Adrenal gland (tissue), 19 donors: ENCODE measurements at places on chromosomes 7 and 10. TPM values are rescaled to one million over a fixed set of nuclear protein-coding genes. Genes with fewer than 3 reads are reported as not detected.
A peak's percentile ranks its signal among the peaks of the same experiment; 100 is the strongest.

GRCh38 chr10:85611093-85611740 lies 755.4 kb downstream of the GRID1 start:
- no peak for DNase-seq
- no peaks in the 10 kb centered on the region for H3K27me3 ChIP-seq
- no peak overlapping the region for H3K27ac ChIP-seq
- H3K4me1 ChIP-seq, result no peaks in the 10 kb centered on the region
- no peak overlapping the region for H3K4me3 ChIP-seq
- no peaks in the 10 kb centered on the region for H3K36me3 ChIP-seq

DNA sequence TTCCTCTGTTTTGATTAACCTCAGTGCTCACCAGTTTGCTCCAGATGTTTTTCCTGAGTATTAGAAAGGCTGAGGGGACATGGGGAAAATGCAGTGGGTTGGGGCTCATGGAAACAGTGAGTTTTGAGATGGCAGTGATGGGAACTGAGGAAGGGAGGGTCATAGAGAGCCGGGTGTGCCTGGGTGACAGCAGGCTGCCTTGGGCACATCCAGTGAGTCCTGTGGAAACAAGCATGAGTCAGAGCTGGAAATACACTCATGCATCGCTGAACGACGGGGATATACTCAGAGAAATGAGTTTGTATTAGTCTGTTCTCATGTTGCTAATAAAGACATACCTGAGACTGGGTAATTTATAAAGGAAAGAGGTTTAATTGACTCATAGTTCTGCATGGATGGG lies 202.2 kb downstream of the TMEM178B start:
- no peaks in the 10 kb centered on the region for H3K27me3 ChIP-seq
- peak; percentile 30 for DNase-seq
- H3K4me3 ChIP-seq, result no peak overlapping the region
- H3K36me3 ChIP-seq, result no peaks in the 10 kb centered on the region

- no peak overlapping the region for H3K4me3 ChIP-seq
- DNase-seq, result no peak
- H3K27me3 ChIP-seq, result no peaks in the 10 kb centered on the region
- H3K27ac ChIP-seq, result no peak overlapping the region
Observed at GRCh38 chr7:49666764-49667163, 106.7 kb upstream of the VWC2 start.

DNA sequence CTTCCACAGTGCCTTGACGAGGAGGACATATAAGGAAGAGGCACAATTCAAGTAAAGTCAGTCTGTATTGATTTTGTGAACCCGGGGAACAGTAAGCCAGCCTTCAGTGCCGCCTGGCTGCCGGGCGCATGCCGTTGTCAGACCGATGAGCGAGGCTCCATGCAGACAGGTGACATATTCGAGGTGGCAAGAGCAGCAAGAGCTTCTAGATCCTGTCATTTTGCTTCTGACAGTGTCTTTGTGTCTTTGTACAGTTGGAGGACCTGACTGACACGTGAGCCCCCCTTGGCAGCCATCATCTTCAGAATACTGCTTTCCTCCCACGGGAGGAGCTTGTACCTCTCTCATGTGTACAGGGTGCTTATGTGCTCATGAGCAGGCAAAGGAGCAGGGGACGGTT lies 387.5 kb upstream of the GALNT17 start:
- no peaks in the 10 kb centered on the region for H3K36me3 ChIP-seq
- H3K4me3 ChIP-seq, result no peak overlapping the region
- no peaks in the 10 kb centered on the region for H3K27me3 ChIP-seq
- DNase-seq, result no peak
- H3K27ac ChIP-seq, result no peak overlapping the region
- no peaks in the 10 kb centered on the region for H3K4me1 ChIP-seq

GRCh38 chr7:80499350-80499953 lies 12.4 kb downstream of the GNAT3 start:
- H3K27ac ChIP-seq, result peak overlapping the region; percentile 71
- H3K27me3 ChIP-seq, result no peaks in the 10 kb centered on the region
- peak; percentile 80 for DNase-seq
- no peaks in the 10 kb centered on the region for H3K36me3 ChIP-seq
- H3K4me3 ChIP-seq, result peak overlapping the region; percentile 8

DNA sequence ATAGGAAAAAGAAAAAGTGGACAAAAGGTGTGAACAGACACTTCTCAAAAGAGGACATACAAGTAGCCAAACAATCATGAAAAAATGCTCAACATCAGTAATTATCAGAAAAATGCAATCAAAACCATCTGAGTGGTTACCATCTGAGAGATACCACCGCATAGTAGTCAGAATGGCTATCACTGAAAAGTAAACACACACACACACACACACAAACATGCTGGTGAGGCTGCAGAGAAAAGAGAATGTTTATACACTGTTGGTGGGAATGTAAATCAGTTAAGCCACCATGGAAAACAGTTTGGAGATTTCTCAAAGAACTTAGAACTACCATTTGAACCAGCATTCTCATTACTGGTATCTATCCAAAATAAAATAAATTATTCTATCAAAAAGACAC lies 145.7 kb downstream of the CYP26A1 start:
- no peaks in the 10 kb centered on the region for H3K27me3 ChIP-seq
- H3K27ac ChIP-seq, result no peak overlapping the region
- H3K4me3 ChIP-seq, result no peak overlapping the region
- H3K4me1 ChIP-seq, result no peaks in the 10 kb centered on the region
- H3K36me3 ChIP-seq, result no peaks in the 10 kb centered on the region
- no peak for DNase-seq

GRCh38 chr10:113442336-113442735 lies 110.5 kb upstream of the HABP2 start:
- H3K4me3 ChIP-seq, result no peak overlapping the region
- H3K27ac ChIP-seq, result no peak overlapping the region
- no peaks in the 10 kb centered on the region for H3K36me3 ChIP-seq
- DNase-seq, result no peak
- no peaks in the 10 kb centered on the region for H3K27me3 ChIP-seq

- H3K4me3 ChIP-seq, result no peak overlapping the region
- DNase-seq, result no peak
- H3K27ac ChIP-seq, result no peak overlapping the region
- no peaks in the 10 kb centered on the region for H3K27me3 ChIP-seq
- no peaks in the 10 kb centered on the region for H3K4me1 ChIP-seq
Observed at GRCh38 chr10:116371737-116372136, 47.5 kb downstream of the CCDC172 start.

DNA sequence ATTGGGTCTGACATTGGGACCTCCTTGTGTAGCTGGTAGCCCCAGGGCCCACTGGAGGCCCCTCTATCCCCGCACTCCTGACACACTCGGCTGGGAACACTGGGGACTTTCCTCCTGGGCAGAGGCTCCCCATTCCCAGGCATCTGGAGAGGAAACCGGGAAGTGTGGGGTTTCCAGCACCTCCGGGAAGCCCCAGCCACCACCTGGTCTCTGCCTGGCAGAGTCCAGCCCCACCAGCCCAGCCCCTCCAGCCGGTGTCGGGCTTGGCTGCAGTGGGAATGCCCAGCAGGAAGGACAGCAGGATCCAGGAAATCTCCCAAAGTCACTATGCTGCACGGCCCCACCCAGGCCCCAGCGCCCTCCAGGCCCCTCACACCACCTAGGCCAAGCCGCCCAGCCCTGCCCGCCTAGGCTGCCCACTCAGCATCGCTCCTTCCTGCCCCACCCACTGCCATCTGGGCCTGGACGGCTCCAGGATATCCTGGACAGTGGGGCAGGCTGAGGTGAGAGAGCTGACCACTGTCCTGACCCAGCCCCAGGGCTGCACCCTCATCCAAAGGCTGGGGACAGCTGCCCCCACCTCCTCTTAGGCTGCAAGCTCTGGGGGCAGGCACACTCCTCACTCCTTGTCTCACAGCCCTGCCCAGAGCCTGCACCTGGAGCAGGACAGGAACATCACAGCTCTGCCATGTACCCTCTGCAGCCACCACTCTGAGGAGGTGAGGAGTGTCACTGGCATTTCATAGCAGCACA lies 11.8 kb downstream of the RASGEF1A start:
- H3K36me3 ChIP-seq, result no peaks in the 10 kb centered on the region
- no peaks in the 10 kb centered on the region for H3K27me3 ChIP-seq
- no peak overlapping the region for H3K27ac ChIP-seq
- DNase-seq, result peak; percentile 15
- H3K4me3 ChIP-seq, result no peak overlapping the region

DNA sequence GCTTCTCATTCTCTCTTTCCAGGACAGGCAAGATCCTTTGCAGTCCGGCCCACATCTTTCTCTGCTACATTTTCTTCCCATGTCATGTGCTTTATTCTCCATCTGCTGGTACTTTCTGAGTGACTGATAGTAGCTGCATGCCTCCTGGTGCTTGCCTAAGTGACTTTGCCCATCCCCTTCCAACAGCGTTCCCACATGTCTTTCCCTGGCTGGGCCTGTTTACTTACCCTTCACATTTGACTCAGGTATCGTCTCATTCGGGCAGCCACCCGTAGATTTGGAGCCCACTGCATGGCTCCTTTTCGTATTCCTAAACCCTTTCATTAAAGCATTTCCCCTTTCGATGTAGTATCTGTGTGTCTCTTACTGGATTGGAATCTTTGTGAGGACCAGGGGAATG lies 24.6 kb downstream of the TYW1 start:
- DNase-seq, result no peak
- H3K4me3 ChIP-seq, result no peak overlapping the region
- H3K36me3 ChIP-seq, result peaks cover 53% of the 10 kb centered on the region
- no peaks in the 10 kb centered on the region for H3K27me3 ChIP-seq
- H3K27ac ChIP-seq, result no peak overlapping the region

DNA sequence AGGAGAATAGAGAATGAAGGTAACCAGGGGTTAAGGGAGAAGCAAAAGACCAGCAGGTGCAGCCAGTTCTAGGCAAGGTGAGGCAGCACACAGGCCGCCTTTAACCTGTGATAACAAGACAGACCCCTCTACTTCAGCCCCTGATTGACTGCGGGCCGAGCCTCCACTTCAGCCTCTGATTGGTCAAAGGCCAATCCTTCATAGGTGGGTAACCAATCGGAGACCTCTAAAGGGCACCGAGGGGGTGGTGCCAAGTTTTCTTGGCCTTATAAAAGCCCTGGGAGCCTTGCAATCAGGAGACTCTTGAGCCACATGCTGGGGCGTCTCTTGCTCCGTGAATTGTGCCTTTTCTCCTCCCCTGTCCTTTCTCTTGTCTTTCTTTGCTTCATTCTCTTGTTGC lies 98.8 kb downstream of the ELFN1 start:
- H3K27ac ChIP-seq, result no peak overlapping the region
- DNase-seq, result no peak
- no peaks in the 10 kb centered on the region for H3K27me3 ChIP-seq
- no peaks in the 10 kb centered on the region for H3K4me1 ChIP-seq
- H3K4me3 ChIP-seq, result no peak overlapping the region

- H3K27ac ChIP-seq, result no peak overlapping the region
- H3K27me3 ChIP-seq, result no peaks in the 10 kb centered on the region
- no peaks in the 10 kb centered on the region for H3K36me3 ChIP-seq
Observed at GRCh38 chr10:5833814-5834213, 20.6 kb upstream of the GDI2 start.

GRCh38 chr10:29184205-29185000 lies 104.5 kb upstream of the LYZL1 start:
- H3K36me3 ChIP-seq, result no peaks in the 10 kb centered on the region
- H3K27me3 ChIP-seq, result peaks cover 8% of the 10 kb centered on the region
- DNase-seq, result no peak
- no peak overlapping the region for H3K4me3 ChIP-seq

- no peak overlapping the region for H3K4me3 ChIP-seq
- H3K4me1 ChIP-seq, result peaks cover 23% of the 10 kb centered on the region
- DNase-seq, result no peak
- peak overlapping the region; percentile 99 for H3K27ac ChIP-seq
- H3K36me3 ChIP-seq, result no peaks in the 10 kb centered on the region
Observed at GRCh38 chr7:100866729-100867039, 503 bp upstream of the TRIP6 start.

GRCh38 chr7:71465741-71466189 lies 333.8 kb downstream of the GALNT17 start:
- H3K36me3 ChIP-seq, result no peaks in the 10 kb centered on the region
- H3K4me3 ChIP-seq, result no peak overlapping the region
- peaks cover 15% of the 10 kb centered on the region for H3K4me1 ChIP-seq
- H3K27me3 ChIP-seq, result no peaks in the 10 kb centered on the region
- no peak for DNase-seq
- no peak overlapping the region for H3K27ac ChIP-seq

GRCh38 chr7:100472854-100473499 lies 6.0 kb downstream of the TSC22D4 start:
- peaks cover 37% of the 10 kb centered on the region for H3K36me3 ChIP-seq
- H3K27ac ChIP-seq, result no peak overlapping the region
- no peak overlapping the region for H3K4me3 ChIP-seq
- no peaks in the 10 kb centered on the region for H3K27me3 ChIP-seq

- no peaks in the 10 kb centered on the region for H3K4me1 ChIP-seq
- DNase-seq, result peak; percentile 84
- H3K4me3 ChIP-seq, result no peak overlapping the region
- H3K27me3 ChIP-seq, result no peaks in the 10 kb centered on the region
- no peaks in the 10 kb centered on the region for H3K36me3 ChIP-seq
- H3K27ac ChIP-seq, result no peak overlapping the region
Observed at GRCh38 chr10:132554991-132555647, 17.5 kb downstream of the INPP5A start.

GRCh38 chr7:7554021-7554432 lies 12.7 kb upstream of the MIOS start:
- DNase-seq, result no peak
- H3K4me3 ChIP-seq, result no peak overlapping the region
- no peaks in the 10 kb centered on the region for H3K27me3 ChIP-seq
- peaks cover 3% of the 10 kb centered on the region for H3K4me1 ChIP-seq

DNA sequence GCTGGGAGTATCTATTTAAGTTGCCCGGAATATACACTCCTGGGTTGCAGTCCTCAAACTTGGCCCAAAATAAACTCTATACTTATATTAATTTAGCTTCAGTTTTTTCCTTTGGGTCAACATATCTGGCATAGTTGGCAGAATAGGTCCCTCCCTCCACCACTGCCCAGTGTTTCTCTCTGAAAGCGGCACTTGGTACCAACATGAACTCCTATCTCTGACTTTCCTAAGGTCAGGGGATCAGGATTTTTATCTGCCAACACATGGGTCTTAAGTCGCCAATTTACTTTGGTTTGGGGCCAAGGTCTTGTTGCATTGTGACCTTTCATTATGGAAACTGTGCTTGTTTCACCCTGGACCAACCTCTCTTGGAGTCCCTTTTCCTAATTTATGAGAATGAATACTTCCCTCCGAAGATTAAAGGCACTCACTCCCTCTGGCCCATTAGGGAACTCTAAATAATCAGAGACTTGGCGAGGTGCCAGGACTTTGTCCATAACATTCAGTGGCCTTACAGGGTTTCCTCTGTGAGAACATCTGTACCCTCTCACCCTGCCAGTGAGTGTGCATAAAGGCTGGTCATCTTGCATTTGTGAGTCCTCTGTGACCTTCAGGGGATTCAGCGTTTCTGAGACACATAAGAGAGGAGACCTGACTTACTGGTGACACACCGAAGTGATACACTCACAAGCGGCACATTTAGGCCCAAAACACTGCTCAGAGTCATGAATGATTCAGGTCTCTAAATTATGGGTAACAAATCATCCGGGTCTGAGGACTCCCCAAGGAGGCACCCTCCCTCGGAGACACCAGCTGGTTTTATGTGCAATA lies 19.7 kb upstream of the FKBP9 start:
- no peaks in the 10 kb centered on the region for H3K27me3 ChIP-seq
- peaks cover 8% of the 10 kb centered on the region for H3K36me3 ChIP-seq
- H3K27ac ChIP-seq, result peak overlapping the region; percentile 64
- peak; percentile 83 for DNase-seq

Gene PARG
- 21.6 TPM for total RNA-seq

Gene TMEM196
- not detected for total RNA-seq

Gene TWIST1
- 9.5 TPM for total RNA-seq

Gene PI4K2A
- 47.3 TPM for total RNA-seq

Gene CCDC146
- 4.0 TPM for total RNA-seq

Gene UNCX
- total RNA-seq, result not detected

Gene APBB1IP
- total RNA-seq, result 0.89 TPM

Gene CNPY1
- total RNA-seq, result not detected

Gene DLX5
- total RNA-seq, result not detected

Gene SEMA3A
- total RNA-seq, result 14.7 TPM

Gene DNAH11
- total RNA-seq, result 60.8 TPM
